Activated naive CD4-positive, alpha-beta T cell treated with anti-CD3 and anti-CD28 coated beads for 36 hours (primary cell): ENCODE measurements at places on chromosomes 13 and 19. TPM values are rescaled to one million over a fixed set of nuclear protein-coding genes. Genes with fewer than 3 reads are reported as not detected.

- H3K4me1 ChIP-seq: peaks cover 11% of the 10 kb centered on the region
- no peak overlapping the region for H3K4me3 ChIP-seq
- no peak overlapping the region for H3K27ac ChIP-seq
- H3K36me3 ChIP-seq: peaks cover 44% of the 10 kb centered on the region
These were observed 33.3 kb downstream of the SUGP2 start for GRCh38 chr19:18999896-19000620.

GRCh38 chr13:103306163-103306562, 239.9 kb upstream of the SLC10A2 start:
- no peaks in the 10 kb centered on the region for H3K36me3 ChIP-seq
- DNase-seq: no peak
- H3K4me1 ChIP-seq: no peaks in the 10 kb centered on the region
- H3K27ac ChIP-seq: no peak overlapping the region

GRCh38 chr19:53037101-53038097, 7.1 kb upstream of the ERVV-2 start:
- H3K36me3 ChIP-seq: peaks cover 28% of the 10 kb centered on the region
- peak overlapping the region; percentile 32 for H3K4me3 ChIP-seq
- H3K27me3 ChIP-seq: peaks cover 15% of the 10 kb centered on the region
- peaks cover 3% of the 10 kb centered on the region for H3K4me1 ChIP-seq

DNA sequence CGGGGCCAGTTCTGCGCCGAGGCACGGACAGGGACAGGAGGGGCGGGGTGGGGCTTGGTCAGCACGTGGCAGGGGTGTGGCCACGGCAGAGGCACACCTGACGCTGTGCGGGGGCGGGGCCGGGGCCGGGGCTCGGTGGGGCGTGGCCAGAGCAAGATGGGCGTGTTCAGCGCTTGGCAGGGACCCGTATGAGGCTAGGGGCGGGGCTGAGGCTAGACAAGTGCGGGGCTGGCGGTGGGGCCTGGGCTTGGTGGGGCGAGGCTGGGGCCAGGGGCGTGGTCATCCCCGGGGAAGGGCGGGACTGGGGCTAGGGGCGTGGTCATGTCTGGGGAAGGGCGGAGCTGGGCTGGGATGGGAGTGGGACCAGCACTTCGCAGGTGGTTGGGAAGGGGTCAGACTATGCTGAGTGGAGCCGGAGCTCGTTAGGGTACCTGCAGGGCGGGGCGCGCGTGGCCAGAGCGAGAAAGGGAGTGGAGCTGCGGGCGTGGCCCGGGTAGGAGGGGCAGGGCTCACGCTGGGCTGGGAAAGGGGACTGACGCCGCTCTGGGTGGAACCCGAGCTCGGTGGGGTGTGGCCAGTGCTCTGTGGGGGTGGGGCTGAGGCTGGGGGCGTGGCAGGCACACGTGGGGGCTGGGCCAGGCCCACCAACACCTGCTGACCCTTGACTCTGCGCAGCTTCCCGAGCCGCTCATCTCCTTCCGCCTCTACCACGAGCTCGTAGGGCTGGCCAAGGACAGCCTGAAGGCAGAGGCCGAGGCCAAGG, 12.8 kb downstream of the POLR2E start:
- no peak overlapping the region for H3K4me3 ChIP-seq
- H3K27me3 ChIP-seq: no peaks in the 10 kb centered on the region
- peaks cover 52% of the 10 kb centered on the region for H3K36me3 ChIP-seq
- H3K27ac ChIP-seq: peak overlapping the region; percentile 24
- DNase-seq: peak; percentile 92
- H3K4me1 ChIP-seq: peaks cover 54% of the 10 kb centered on the region

GRCh38 chr19:46697204-46697960, 19.5 kb downstream of the PRKD2 start:
- no peak overlapping the region for H3K27ac ChIP-seq
- DNase-seq: peak; percentile 14
- no peaks in the 10 kb centered on the region for H3K4me1 ChIP-seq
- H3K4me3 ChIP-seq: no peak overlapping the region
- H3K27me3 ChIP-seq: no peaks in the 10 kb centered on the region
- H3K36me3 ChIP-seq: peaks cover 34% of the 10 kb centered on the region

GRCh38 chr13:21453387-21454081, 5.6 kb downstream of the ZDHHC20 start:
- peaks cover 18% of the 10 kb centered on the region for H3K36me3 ChIP-seq
- H3K27ac ChIP-seq: no peak overlapping the region
- H3K4me1 ChIP-seq: peaks cover 46% of the 10 kb centered on the region

- H3K36me3 ChIP-seq: no peaks in the 10 kb centered on the region
- DNase-seq: no peak
- H3K27me3 ChIP-seq: peaks cover 42% of the 10 kb centered on the region
- H3K4me3 ChIP-seq: no peak overlapping the region
- no peak overlapping the region for H3K27ac ChIP-seq
- H3K4me1 ChIP-seq: peaks cover 9% of the 10 kb centered on the region
These were observed 26.5 kb upstream of the SPACA7 start for GRCh38 chr13:112349681-112350080.

GRCh38 chr13:35995136-35995535, 136.0 kb downstream of the DCLK1 start:
- H3K27ac ChIP-seq: no peak overlapping the region
- no peaks in the 10 kb centered on the region for H3K4me1 ChIP-seq
- no peak for DNase-seq
- peaks cover 6% of the 10 kb centered on the region for H3K27me3 ChIP-seq

DNA sequence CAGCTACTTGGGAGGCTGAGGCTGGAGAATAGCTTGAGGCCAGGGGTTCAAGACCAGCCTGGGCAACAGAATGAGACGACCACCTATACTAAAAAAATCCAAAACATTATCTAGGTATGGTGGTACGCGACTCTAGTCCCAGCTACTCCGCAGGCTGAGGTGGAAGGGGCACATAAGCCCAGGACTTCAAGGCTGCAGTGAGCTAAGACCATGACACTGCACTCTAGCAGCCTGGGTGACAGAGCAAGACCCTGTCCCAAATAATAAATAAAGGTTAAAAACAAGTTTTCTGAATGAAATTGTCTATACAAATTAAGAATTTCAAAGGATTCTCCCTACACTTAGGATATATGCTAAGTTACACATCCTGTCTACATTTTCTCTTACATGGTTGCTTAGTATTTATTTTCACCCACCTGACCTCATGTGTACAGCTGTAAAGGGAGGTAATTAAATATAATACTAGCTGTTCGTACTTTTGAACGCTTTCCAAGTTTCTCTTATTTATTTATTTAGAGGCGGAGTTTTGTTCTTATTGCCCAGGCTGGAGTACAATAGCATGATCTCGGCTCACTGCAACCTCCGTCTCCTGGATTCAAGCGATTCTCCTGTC, 1.6 kb downstream of the SLC25A30 start:
- no peaks in the 10 kb centered on the region for H3K36me3 ChIP-seq
- H3K27me3 ChIP-seq: no peaks in the 10 kb centered on the region
- peak overlapping the region; percentile 94 for H3K4me3 ChIP-seq
- peaks cover 24% of the 10 kb centered on the region for H3K4me1 ChIP-seq
- peak overlapping the region; percentile 92 for H3K27ac ChIP-seq
- no peak for DNase-seq

The ETV2 gene
- 0.52 TPM for total RNA-seq

The SHISA2 gene
- 0.52 TPM for total RNA-seq

The SHKBP1 gene
- total RNA-seq: 99.4 TPM

The MUC16 gene
- total RNA-seq: not detected

The SLC17A7 gene
- total RNA-seq: 0.12 TPM

The SMIM44 gene
- total RNA-seq: not detected

The ZNF99 gene
- total RNA-seq: not detected
